ENCODE measurements at places on chromosomes 4 and X. TPM values are rescaled to one million over a fixed set of nuclear protein-coding genes. Genes with fewer than 3 reads are reported as not detected.
A peak's percentile ranks its signal among the peaks of the same experiment; 100 is the strongest.

The MAGEB10 gene
- total RNA-seq = not detected

The MAGED4 gene
- total RNA-seq = 192 TPM

The PITX2 gene
- 1.3 TPM for total RNA-seq

The KLHL34 gene
- total RNA-seq = 0.15 TPM

The PFKFB1 gene
- total RNA-seq = 1.1 TPM

DNA sequence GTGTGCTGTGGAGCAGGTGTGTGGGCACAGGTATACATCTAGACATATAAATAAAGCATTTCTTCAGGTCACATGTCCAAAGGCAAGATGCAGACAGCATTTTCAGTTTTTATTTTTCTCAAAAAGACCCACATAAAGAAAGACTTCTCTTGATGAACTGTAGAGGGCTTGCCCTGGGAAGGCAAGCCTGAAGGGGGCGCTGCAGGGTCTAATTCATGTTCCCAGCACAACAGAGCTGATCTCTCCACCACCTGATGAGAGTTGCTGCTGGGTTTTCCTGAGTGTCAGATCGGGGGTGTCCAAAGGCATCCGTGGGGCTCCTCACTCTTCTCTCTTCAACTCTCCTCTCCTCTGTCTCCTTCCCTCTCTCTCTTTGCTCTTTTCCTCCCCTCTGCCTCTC, 26.6 kb downstream of the ADRA2C start:
- peak; percentile 77 for DNase-seq

DNA sequence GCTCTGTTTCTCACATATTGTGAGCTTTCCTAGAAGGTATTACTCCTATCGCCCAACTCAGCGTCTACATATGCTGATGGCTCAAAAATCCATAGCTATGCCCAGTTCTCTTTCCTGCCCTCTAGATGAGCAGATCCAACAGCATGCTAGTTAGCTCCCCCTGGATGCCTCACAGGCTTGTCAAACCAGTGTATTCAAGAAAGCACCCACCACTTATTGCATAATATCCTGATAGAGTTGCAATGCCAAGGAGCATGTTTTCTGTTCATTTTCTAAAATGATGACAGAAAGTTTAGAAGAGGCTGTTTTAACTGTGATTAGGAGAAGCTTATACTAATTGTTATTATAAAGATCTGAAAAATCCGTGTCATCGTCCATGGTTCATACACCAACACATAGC, 1.9 kb upstream of the PACRGL start:
- no peak for DNase-seq

DNA sequence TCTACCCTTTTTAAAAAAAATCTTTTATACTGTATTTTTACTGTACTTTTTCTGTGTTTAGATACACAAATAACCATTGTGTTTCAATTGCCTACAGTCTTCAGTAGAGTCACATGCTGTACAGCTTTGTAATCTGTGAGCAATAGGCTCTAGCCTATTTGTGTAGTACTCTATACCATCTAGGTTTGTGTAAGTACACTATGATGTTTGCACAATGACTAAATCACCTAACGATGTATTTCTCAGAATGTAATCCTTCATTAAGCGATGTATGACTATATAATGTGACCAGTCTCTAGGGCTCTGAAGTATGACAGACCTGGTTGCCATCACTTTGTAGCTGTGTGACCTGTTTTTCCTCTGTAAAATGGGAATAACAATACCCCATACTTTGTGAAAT, 14.2 kb upstream of the DCAF4L1 start:
- DNase-seq = no peak

DNA sequence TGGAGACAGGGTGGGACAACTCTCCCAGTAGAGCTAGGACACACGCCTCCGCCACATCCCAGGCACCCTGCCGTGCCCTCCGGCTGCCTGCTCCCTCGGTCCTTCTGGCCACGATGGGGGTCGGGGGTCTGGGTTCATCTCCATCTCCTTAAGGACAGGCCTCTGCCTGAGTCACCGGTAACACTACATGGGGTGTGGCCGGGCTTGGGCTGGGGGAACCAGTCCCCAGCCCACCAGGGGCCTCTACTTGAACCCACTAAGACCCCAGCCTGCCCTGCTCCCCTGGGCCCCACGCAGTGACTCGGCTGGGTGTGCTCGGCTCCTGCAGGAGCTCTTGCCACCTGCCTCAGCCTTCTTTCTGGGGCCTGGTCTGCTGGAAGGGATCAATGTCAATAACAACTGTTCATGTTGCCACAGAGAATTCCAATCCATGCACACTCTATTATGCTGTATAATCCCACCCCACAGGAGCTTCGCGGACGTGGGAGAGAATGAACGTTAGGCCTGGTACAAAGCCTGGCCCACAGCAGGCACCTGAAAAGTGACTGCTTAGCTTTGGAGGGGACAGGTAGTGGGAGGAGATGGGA, 177.7 kb upstream of the PSAPL1 start:
- DNase-seq = no peak

DNA sequence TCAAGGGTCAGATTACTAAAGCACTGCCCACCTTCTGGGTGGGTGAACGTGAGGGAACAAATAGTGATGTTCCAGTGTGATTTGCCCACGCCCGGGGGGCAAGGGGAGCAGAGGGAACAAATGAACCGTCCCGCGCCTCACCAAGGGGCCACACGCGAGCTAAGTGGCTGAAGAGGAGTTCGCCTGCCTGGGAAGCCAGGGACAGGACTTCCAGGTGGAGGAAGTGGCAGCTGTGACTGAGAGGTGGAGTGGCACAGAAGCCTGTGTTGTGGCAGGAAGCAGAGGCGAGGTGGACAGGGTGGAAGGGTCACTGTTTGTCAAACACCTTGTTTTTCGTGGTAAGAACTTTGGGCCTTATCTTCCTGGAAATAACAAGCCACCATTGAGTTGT, 9.0 kb upstream of the SORBS2 start:
- DNase-seq = no peak

GRCh38 chr4:10185518-10186227, 69.1 kb upstream of the WDR1 start:
- DNase-seq = no peak

DNA sequence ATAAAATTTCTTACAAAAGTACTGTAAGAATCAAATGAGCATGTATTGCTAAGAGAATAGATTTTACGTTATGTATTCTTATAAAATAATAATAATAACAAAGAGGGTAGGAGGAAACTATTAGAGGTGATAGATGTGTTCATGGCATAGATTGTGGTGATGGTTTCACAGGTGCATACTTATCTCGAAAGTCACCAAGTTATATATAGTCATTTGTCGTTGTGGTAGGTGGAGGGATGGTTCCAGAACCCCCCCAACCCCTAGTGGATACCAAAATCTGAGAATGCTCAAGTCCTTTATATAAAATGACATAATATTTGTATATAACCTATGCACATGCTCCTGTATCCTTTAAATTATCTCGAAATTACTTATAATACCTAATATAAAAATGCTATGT, 36.7 kb upstream of the H2AZ1 start:
- DNase-seq = no peak

DNA sequence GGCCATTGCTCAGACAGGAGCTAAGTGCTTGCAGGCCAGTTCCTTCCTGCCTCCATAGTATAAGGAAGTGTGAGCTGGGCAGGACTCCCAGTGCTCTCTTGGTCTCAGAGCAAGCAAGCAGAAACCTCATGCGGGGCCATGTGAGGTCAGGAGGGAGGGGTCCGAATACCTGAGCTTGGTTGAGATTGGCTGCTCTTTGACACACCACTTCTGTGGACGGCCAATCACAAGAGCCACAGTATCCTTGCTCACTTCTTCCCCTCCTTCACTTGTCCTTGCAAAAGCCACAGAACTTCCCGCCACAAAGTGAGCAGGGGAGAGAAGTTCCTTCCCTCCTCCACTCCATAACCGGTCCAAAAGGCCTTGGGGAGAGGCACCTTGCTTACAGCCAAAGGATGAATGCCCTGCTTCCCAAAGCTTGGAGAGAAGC, 56.7 kb downstream of the PRPS1 start:
- no peak for DNase-seq

- no peak for DNase-seq
Measured at GRCh38 chr4:47494124-47494430, 9.0 kb downstream of the ATP10D start.

- DNase-seq = no peak
Measured at GRCh38 chrX:31499109-31499508, 427.3 kb upstream of the FTHL17 start.

DNA sequence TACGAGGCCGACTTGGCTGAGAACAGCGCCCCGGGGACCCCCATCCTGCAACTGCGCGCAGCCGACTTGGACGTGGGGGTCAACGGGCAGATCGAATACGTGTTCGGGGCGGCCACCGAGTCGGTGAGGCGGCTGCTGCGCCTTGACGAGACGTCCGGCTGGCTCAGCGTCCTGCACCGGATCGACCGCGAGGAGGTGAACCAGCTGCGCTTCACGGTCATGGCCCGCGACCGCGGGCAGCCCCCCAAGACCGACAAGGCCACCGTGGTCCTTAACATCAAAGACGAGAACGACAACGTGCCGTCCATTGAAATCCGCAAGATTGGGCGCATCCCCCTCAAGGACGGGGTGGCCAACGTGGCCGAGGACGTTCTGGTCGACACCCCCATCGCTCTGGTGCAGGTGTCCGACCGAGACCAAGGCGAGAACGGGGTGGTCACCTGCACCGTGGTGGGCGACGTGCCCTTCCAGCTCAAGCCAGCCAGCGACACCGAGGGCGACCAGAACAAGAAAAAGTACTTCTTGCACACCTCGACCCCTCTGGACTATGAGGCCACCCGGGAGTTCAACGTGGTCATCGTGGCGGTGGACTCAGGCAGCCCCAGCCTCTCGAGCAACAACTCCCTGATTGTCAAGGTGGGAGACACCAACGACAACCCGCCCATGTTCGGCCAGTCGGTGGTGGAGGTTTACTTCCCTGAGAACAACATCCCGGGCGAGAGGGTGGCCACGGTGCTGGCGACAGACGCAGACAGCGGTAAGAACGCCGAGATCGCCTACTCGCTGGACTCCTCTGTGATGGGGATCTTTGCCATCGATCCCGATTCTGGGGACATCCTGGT, 2.4 kb downstream of the PCDH7 start:
- DNase-seq = peak; percentile 23

Data from glutamatergic neuron (in vitro differentiated cells).